ENCODE measurements at places on chromosomes 4 and X.

- DNase-seq, result no peak
Measured at GRCh38 chrX:139825618-139826017, 107.2 kb downstream of the ATP11C start.

DNA sequence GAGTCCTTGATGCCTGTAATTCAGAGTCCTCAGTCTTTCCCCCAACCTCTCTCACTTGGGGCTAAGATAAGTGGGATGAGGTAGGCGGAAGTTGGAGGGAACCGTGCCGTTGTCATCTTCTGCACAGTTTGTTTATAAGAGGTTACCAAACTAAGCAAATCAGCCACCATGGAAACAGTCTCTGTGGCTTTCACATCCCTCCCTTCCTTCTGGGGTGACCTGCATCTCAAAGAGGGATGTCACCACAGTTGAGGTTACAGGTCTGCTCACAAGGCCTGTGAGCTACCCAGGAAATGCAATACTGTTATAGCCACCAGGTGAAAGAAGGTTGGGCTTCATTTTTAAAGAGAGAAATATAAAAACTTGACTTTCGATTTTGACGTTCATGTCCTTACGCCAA is 26.3 kb downstream of the RTL5 start:
- no peak for DNase-seq

DNA sequence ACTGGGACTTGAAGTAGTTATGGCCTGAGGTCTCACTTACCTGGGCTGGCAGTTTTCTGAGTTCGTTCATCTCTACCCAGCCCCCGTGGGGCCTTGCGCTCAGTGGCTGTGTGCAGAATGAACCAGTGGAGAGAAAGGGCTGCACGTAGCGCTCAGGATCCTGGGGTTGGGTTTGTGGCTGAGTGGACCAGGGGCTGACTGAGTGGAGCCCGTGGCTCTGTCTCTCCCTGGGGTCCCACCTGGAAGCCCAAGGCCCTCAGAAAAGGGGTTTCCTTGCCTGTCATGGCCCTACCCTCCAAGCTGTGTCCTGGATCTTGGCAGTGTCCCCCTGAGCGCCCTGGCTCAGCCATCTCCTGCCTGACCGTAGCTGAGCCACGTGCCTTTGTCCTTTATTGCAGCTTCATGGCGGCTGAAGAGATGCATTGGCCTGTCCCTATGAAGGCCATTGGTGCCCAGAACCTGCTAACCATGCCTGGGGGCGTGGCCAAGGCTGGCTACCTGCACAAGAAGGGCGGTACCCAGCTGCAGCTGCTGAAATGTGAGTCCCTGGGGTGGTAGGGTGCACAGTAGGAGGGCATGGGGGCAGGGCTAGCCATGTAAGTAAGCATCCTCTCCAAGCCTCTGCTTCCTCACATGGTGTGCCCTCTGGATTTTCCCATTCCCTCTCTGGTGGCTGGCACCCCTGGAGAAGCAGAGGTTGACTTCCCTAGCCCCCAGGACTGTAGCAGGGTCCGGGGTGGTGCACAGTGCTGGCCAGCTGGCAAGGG is 23.2 kb upstream of the ADD1 start:
- DNase-seq, result no peak

- DNase-seq, result no peak
Measured at GRCh38 chrX:32185160-32185559, 1026.2 kb downstream of the DMD start.

DNA sequence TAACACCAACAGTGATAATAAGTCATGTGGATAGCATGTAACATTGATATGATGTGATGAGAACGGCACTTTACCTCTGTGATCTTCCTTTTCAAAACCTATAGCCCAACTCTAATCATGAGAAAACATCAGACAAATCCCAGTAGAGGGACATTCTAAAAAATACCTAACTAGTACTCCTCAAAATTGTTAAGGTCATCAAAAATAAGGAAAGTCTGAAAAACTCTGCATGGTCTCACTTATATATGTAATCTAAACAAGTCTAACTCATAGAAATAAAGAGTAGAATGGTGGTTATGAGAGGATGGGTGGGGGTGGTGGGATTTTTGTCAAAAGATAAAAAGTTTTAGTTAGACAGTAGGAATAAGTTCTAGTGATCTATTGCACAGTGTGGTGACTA is 243.9 kb upstream of the GRIA3 start:
- DNase-seq, result no peak

- no peak for DNase-seq
Measured at GRCh38 chr4:25911356-25911755, 2.7 kb upstream of the SMIM20 start.

GRCh38 chrX:49746306-49746705 is 50.5 kb upstream of the PAGE1 start:
- DNase-seq, result no peak

Data from bone marrow (tissue), 2 donors.